RPMI7951 (cell line): ENCODE measurements at places on chromosomes 1 and 21. TPM values are rescaled to one million over a fixed set of nuclear protein-coding genes. Genes with fewer than 3 reads are reported as not detected.

The MYBPHL gene
- total RNA-seq, result not detected in 2 replicates

The ACTN2 gene
- total RNA-seq, result under 0.01 and 0.48 TPM in 2 replicates

The COL11A1 gene
- 10.4 and 19.0 TPM in 2 replicates for total RNA-seq

The CFAP107 gene
- not detected in 2 replicates for total RNA-seq

The AUNIP gene
- 8.7 and 10.0 TPM in 2 replicates for total RNA-seq

The USP33 gene
- 73.5 and 84.5 TPM in 2 replicates for total RNA-seq

The UTS2 gene
- 0.10 TPM in 1 of 2 replicates, not detected in the other for total RNA-seq

The C1orf174 gene
- total RNA-seq, result 45.2 and 55.0 TPM in 2 replicates

The PLA2G2C gene
- not detected in 2 replicates for total RNA-seq

The CHRM3 gene
- total RNA-seq, result 0.12 TPM in 1 of 2 replicates, not detected in the other

The TMCO4 gene
- 7.9 and 13.2 TPM in 2 replicates for total RNA-seq

The F13B gene
- 0.24 TPM in 1 of 2 replicates, not detected in the other for total RNA-seq

The LINGO4 gene
- total RNA-seq, result not detected in 2 replicates

The TNFRSF8 gene
- total RNA-seq, result not detected in 2 replicates

The CLCA4 gene
- total RNA-seq, result not detected in 2 replicates

The NSL1 gene
- 53.7 and 64.5 TPM in 2 replicates for total RNA-seq

The UBE2U gene
- not detected in 2 replicates for total RNA-seq

The TTC39A gene
- 0.24 TPM in 1 of 2 replicates, not detected in the other for total RNA-seq

The RFX5 gene
- 43.6 and 52.0 TPM in 2 replicates for total RNA-seq

The KCNH1 gene
- 1.3 and 1.6 TPM in 2 replicates for total RNA-seq

The DAB1 gene
- total RNA-seq, result not detected in 2 replicates

The TNFAIP8L2 gene
- not detected in 2 replicates for total RNA-seq

The TCP10L gene
- total RNA-seq, result 0.96 TPM in 1 of 2 replicates, not detected in the other
